Skeletal muscle cell (primary cell): ENCODE measurements at places on chromosomes 2 and 18.
A peak's percentile ranks its signal among the peaks of the same experiment; 100 is the strongest.

DNA sequence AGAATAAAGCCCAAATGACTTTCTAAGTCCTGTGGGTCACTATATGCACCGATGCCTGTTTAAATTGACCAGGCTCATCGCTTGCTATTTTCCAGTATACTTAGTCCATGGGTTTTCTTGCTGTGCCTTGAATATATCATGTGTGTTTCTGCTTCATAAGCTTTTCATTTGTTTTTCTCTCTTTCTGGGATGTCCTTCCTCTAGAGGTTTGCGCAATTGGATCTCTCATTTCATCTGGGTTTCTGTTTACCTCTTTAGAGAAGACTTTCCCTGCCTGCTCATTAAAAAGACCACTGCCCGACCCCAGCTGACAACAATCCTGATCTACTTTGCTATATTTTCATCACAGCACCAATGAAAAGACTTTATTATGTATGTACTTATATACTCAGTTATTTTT is 150.9 kb upstream of the CYRIA start:
- no peak for DNase-seq

DNA sequence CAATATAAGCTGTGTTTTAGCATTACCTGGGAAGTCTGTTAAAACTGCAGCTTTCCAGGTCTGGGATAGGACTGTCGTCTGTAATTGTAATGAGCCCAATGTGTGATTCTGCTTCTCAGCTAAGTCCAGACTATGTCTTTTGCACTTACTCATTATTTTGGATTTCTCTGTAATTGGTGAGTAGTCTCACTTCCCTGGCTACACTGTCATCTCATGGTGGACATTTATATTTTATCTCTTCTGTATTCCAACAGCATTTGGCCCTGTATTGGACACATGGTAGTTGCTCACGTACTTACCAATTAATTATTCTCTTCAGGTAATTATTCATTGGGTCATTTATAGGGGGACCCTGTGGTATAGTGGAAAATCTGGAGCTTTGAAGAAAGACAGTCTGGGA is 28.0 kb downstream of the LHCGR start:
- DNase-seq: no peak

GRCh38 chr18:2244641-2245040 is 326.7 kb downstream of the METTL4 start:
- no peak for DNase-seq

GRCh38 chr2:167933097-167933814 is 314.1 kb downstream of the STK39 start:
- no peak for DNase-seq

- no peak for DNase-seq
These were observed 13.3 kb upstream of the PRELID3A start for GRCh38 chr18:12394428-12394827.

DNA sequence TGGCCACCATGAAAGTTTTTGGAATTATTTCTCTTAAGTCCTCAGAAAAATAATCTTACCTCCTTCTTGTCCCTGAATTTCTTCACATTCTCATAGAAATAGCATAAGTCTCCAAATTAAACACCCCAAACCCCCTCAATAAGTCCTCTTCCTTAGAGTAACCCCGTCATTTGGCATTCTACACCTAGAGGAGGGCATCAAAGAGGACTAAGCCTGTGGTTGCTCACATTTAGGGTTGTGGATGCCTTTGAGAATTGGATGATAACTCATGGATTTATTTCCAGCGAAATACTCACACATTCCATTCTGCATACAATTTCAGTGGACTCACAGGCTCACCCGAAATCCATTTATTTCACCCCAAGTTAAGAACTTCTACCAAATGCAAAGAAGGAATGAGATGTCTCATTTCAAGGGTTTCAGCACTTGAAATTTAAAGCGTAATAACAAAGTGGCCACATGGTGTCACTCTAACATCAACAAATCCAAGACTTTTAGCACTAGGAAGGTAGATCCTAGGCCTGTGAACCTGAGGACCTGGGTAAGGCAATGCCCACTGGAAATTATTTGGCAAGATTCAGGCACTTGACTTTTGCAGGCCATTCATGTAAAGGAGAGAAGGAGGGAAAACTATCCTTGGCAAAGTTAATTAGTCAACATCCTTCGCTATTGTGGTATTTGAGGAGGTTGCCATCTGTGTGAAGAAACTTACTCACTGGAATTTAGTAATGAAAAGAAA is 24.6 kb downstream of the DYTN start:
- DNase-seq: peak; percentile 8

DNA sequence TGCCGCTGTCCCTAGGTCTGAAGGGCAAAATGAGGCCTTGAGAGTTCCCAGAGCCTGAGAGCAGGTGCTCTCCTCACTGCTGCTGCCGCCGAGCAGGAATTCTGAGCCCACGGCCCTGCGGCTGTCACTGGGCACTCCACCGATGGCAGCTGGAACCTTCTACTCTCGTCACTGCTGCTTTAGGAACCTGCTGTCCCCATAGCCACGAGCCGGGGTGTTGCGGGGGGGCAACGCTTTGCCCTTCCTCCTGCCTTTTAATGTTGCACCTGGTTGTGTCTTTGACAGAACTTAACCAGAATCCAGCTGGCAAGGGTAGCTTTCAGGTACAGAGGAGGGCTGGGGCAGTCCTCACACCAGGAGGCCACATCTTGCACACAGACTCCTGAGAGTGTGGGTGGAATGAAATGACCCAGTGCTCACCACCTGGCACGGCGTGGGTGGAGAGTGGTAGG is 32.3 kb downstream of the NCK2 start:
- no peak for DNase-seq
